ENCODE measurements at places on chromosomes 6 and 20. TPM values are rescaled to one million over a fixed set of nuclear protein-coding genes. Genes with fewer than 3 reads are reported as not detected.

The FILIP1 gene
- total RNA-seq: 0.05 TPM

The SPATS1 gene
- not detected for total RNA-seq

The RAET1G gene
- 0.37 TPM for total RNA-seq

The TP53RK gene
- 9.2 TPM for total RNA-seq

The MAP3K5 gene
- 11.8 TPM for total RNA-seq

The MAS1 gene
- total RNA-seq: not detected

DNA sequence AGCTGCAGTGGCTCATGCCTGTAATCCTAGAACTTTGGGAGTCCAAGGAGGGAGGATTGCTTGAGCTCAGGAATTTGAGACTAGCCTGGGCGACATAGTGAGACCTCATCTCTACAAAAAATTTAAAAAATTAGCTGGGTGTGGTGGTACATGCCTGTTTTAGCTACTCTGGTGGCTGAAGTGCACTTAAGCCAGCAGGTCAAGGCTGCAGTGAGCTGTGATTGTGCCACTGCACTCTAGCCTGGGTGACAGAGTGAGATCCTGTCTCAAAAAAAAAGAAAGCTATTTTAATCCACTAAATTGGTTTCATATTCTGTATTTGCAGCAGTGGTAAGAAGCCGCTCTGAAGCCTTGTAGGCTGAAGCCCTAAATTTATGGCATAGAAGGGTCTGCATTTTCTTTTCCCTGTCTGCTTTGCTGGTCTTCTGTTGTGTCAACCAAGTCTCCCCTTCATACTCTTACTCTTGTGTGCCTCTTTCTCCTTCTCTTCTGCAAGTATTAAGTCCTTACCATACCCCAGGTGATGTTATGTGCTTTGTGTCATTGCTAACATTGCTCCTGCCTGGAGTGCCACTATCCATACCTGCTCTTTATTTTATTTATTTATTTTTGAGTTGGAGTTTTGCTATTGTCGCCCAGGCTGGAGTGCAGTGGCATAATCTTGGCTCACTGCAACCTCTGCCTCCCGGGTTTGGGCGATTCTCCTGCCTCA, 70.9 kb downstream of the MYO6 start:
- no peaks in the 10 kb centered on the region for H3K27me3 ChIP-seq
- DNase-seq: no peak
- no peak overlapping the region for H3K4me3 ChIP-seq
- H3K27ac ChIP-seq: no peak overlapping the region
- H3K4me1 ChIP-seq: no peaks in the 10 kb centered on the region
- no peaks in the 10 kb centered on the region for H3K36me3 ChIP-seq

DNA sequence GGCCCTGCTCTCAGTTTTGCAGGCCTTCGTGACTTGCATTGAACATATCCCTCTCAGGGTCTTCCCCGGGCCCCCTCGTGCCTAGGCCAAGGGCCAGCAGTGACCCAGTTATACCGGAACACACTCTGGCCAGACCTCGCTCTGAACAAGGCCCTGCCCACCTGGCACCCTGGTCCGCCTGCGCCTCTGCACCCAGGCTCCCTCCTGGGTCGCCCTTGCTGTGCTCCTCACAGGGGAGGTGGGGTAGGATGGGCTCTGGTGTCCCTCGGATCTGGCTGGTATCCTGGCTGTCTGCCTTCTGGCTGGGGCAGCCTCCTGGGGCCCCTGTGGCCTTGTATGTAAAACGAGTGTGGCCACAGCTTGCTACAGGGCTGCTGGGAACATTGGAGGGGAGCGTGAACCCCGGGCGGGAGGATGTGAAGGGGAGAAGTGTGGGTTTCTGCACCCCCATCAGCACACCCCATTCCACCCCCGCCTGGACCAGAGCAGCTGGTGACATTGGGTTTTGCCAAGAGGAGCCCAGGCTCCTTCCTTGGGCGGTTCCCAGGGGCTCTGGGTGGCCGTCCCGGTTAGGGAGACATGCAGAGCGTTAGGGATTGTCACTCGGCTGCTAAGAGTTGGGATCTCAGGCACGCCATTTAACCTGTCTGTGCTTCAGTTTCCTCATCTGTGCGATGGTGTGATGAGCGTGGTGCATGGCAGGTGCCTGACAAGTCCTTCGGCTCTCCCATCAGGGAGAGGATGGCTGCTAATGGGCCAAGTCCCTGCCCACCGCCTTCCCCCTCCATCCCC, 17.5 kb downstream of the SRC start:
- H3K4me1 ChIP-seq: no peaks in the 10 kb centered on the region
- peaks cover 12% of the 10 kb centered on the region for H3K36me3 ChIP-seq

- no peak overlapping the region for H3K4me3 ChIP-seq
- no peaks in the 10 kb centered on the region for H3K27me3 ChIP-seq
- no peak for DNase-seq
- H3K36me3 ChIP-seq: no peaks in the 10 kb centered on the region
- no peaks in the 10 kb centered on the region for H3K4me1 ChIP-seq
Measured at GRCh38 chr6:126300126-126300525, 39.8 kb upstream of the CENPW start.

DNA sequence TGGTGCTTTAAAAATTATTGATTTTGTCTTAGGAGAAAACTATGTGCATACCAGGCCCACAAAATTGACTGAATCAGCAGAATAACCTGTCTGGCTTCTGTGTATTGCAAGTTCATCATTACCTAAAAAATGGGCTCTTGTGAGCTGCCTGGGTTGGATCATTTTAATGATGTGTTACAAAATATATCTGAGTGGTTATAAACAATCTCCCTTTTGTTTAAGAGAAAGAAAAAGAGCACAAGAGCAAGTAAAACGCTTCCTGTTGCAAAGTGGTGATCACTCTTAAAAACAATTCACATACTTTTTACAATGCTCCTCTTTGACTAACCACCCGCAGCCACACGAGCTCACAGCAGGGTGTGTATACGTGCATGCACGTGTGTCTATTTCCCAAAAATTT, 335.1 kb downstream of the HDGFL1 start:
- H3K4me1 ChIP-seq: no peaks in the 10 kb centered on the region
- no peak overlapping the region for H3K27ac ChIP-seq

DNA sequence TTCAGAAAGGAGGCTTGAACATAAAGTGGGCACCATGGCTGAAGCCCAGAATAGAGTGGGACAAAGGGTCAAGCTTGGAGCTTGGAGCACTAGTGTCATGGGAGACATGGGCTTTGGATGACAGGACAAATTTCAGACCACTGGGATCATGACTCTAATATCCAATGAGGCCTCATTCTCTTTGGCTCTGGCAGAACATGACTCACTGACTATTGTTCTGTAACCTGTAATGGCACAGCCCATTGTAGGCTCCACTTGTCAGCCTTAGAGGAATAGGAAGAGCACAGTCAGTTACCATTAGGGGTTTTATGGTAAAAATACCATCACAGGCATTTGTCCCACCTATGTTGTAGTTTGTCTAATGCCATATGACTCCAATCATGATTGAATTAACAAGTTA, 34.0 kb upstream of the MMS22L start:
- no peaks in the 10 kb centered on the region for H3K36me3 ChIP-seq
- no peaks in the 10 kb centered on the region for H3K4me1 ChIP-seq
- no peak overlapping the region for H3K27ac ChIP-seq
- H3K4me3 ChIP-seq: no peak overlapping the region

DNA sequence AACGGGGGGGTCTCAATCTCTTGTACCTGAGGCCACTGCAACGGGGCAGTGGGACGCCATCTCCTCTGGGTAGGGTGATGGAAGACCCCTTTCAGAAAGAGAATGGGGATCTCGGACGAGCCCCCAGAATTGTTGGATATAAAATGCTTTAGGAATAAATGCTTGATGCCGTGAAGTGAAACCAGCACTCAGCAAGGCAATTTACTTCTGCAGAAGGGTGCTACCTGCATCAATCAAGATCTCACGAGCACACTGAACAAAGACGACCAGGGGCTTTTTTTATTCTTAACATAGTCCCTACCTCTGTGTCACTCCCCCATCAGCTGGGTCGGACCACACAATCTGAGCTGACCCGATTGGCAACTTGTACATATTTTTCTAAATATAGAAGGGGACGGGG, 203.6 kb upstream of the TBX18 start:
- H3K4me1 ChIP-seq: no peaks in the 10 kb centered on the region
- H3K27me3 ChIP-seq: peaks cover 2% of the 10 kb centered on the region
- H3K27ac ChIP-seq: no peak overlapping the region
- H3K4me3 ChIP-seq: no peak overlapping the region
- DNase-seq: no peak
- H3K36me3 ChIP-seq: no peaks in the 10 kb centered on the region

- H3K36me3 ChIP-seq: no peaks in the 10 kb centered on the region
- H3K4me1 ChIP-seq: no peaks in the 10 kb centered on the region
- H3K4me3 ChIP-seq: no peak overlapping the region
- DNase-seq: no peak
- peaks cover 22% of the 10 kb centered on the region for H3K27me3 ChIP-seq
- H3K27ac ChIP-seq: no peak overlapping the region
Measured at GRCh38 chr20:46994341-46994740, 99.7 kb downstream of the EYA2 start.

GRCh38 chr6:146153040-146153758, 124.3 kb downstream of the GRM1 start:
- H3K4me1 ChIP-seq: no peaks in the 10 kb centered on the region
- no peak overlapping the region for H3K27ac ChIP-seq
- H3K27me3 ChIP-seq: peaks cover 15% of the 10 kb centered on the region
- H3K36me3 ChIP-seq: no peaks in the 10 kb centered on the region

DNA sequence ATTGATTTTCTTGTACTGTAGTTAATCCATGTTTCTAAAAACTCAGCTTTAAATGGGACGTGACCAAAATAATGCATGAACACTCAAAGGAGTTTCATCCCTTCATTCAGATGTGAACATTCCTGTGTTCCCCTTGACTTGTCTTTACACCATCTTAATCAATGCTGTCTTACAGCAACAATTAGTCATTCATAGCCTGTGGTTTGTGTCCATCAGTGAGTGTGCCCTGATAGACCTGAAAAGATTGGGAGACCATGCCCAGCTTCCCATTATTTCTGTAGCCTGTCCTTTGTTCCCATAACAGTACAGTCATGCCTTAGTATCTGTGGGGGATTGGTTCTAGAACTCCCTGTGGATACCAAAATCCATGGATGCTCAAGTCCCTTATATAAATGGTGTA, 23.9 kb downstream of the NT5E start:
- peaks cover 43% of the 10 kb centered on the region for H3K4me1 ChIP-seq
- no peak overlapping the region for H3K27ac ChIP-seq
- H3K4me3 ChIP-seq: no peak overlapping the region
- H3K36me3 ChIP-seq: peaks cover 10% of the 10 kb centered on the region
- no peak for DNase-seq
- H3K27me3 ChIP-seq: no peaks in the 10 kb centered on the region

DNA sequence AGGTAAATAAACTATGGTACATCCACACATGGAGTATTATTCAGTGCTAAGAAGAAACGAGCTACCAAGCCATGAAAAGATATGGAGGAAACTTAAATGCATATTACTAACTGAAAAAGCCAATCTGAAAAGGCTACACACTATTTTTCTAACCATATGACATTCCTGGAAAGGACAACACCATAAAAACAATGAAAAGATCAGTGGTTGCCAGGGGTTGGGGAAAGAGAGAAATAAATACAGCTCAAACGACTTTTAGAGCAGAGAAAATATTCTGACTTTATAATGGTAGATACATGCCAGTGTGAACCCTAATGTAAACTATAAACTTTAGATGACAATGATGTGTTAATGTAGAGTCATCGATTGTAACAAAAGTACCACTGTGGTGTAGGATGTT, 225.9 kb upstream of the BTBD3 start:
- no peak overlapping the region for H3K27ac ChIP-seq
- H3K4me1 ChIP-seq: no peaks in the 10 kb centered on the region
- DNase-seq: no peak
- no peak overlapping the region for H3K4me3 ChIP-seq
- no peaks in the 10 kb centered on the region for H3K36me3 ChIP-seq

DNA sequence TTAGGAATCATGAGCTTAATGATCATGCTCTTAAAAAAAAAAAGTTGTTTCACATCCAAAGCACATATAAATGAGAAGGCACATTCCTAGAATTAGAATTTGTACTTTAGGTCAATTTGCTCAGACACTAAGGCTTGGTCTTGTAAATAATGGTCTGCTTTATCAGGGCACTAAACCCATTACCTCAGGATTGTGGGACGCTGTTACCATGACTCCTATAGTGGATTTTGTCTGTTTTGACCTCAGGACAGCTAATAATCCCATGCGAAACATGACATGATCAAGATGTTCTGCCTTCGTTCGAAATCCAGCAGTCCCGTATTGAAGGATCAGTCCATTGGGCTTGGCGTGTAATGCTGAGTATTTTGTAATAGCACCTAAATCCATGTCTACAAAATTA, 2.4 kb downstream of the PGM3 start:
- no peak for DNase-seq
- no peaks in the 10 kb centered on the region for H3K27me3 ChIP-seq
- peaks cover 20% of the 10 kb centered on the region for H3K36me3 ChIP-seq
- H3K4me3 ChIP-seq: no peak overlapping the region

Data from HCT116 (cell line).